ENCODE measurements at places on chromosomes 3 and 15. TPM values are rescaled to one million over a fixed set of nuclear protein-coding genes. Genes with fewer than 3 reads are reported as not detected.

Gene LINGO1
- total RNA-seq, result 14.2 TPM

Gene TNFAIP8L3
- total RNA-seq, result 6.3 TPM

Gene NAALADL2
- 62.6 TPM for total RNA-seq

Gene STX19
- 9.4 TPM for total RNA-seq

Gene GOLGA8S
- 4.6 TPM for total RNA-seq

Gene POPDC2
- 9.4 TPM for total RNA-seq

DNA sequence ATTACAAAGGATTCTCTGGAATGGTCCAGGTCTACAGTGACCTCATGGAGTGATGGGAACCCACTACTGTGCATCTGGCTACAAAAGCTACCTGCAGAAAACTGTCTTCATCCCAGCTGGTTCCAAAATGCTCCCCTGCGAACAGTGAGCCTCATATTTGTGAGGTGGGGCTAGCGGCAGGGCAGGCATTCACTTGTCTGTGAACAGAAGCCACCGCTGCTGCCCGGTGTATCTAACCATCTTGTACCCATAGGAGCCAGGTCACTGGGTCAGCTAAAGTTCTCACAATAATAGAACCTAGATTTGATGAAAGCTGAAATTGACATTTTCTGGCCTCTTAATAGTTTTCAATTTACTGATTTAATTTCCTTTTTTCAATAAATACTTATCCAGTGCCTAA is 150.7 kb downstream of the KLF13 start:
- no peak for DNase-seq

GRCh38 chr15:57356636-57357035 is 19.7 kb upstream of the CGNL1 start:
- DNase-seq, result peak; percentile 50

GRCh38 chr3:171058873-171059603 is 32.5 kb upstream of the SLC2A2 start:
- DNase-seq, result no peak

DNA sequence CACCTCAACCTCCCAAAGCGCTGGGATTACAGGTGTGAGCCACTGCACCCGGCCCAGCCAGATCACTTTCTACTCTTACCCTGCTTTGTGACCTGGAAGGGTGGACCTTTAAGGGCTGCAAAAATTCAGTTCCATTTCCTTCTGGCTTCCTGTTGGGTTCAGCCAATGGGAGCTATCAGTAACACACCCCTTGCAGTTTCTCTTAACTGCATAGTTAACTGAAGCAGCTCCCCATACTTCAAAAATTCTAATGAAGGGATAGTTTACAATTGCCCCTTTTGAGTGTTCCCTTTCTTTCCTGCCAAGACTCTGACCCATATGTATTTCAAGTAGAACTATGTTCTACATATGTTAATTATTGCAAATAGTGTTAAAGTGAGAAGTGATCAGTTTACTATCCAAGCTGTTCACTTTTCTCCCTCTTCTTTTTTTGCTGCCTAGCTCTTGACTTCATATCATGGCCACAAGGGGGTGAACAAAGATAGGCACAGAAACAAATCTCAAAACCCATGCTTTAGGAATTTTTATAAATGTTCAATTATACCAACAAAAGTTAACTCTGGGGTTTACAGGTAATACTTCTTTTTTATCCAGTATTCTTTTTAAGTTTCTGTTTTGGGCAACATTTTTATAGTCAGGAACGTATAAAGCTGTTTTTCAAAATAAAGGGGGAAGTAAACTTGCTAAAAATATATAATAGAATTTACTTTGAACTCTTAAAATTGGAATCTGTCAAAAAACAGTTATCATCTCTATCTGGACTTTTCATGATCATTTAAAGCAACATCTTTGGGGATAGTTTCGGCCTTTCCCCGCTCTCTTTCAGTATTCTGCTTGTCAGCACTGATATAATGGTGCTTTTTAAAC is 8.1 kb downstream of the PGBD4 start:
- peak; percentile 47 for DNase-seq

- DNase-seq, result no peak
Measured at GRCh38 chr3:108190346-108190745, 31.9 kb downstream of the IFT57 start.

DNA sequence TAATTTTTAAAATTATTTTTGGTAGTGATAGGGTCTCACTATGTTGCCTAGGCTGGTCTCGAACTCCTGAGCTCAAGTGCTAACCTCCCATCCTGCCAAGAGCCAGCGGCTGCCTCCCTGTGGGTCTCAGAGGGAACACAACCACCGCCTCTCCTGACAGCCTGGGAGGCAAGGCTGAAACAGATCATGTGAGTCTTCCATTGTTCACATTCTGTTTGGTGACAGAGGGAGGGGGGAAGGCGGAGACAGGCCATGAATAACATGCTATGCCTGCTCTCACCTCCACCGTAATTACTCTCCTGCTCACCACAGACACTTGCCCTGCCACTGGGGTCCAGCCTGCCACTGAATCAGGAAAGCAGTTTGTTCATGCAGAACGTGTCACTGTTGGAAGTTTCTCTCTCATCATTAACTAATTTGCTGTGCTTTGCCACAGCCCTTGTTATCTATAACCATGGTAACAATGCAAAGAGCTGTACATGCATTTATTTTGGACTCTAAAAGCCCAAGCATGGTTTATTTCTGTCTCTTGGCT is 78.4 kb upstream of the RASGRF1 start:
- peak; percentile 34 for DNase-seq

DNA sequence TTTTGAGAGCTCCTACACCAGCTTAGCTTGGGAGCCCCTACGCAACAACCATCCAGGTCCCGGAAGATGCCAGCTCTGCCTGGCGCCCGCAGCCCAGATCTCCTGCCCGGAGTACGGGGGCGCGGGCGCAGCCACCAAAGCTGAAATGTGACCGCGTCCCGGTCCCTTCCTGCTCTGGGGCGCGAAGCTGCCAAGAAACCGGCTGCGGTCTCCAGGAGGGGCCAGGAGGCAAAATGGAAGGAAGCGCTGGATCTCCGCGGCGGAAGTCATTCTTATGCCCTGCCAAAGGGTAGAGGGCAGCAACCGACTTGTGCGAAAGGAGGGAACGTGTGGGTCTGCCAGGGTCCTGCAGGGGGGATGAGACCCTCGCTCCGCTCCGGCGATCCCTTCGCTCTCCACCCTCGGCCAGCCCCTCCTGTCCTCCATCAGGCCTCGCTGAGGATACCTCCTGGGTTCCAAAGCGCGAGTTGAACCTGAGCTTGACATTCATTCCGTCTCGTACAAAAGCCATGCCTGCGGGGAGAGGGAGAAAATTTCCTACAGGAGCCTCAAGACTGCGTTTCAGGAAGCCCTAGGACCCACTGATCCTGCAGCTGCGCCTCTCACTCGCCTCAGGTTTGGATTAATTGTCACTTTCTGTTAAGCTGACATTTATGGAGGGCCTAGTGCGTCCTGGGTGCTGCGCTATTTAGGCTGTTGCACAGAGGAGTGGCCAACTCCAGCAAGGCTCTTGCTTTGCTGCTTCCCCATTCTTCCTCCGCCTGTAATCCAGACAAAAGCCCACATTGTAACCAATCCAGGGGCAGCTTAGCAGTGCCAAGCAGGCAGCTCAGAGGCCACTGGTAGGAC is 98.3 kb upstream of the VGLL3 start:
- DNase-seq, result peak; percentile 90

DNA sequence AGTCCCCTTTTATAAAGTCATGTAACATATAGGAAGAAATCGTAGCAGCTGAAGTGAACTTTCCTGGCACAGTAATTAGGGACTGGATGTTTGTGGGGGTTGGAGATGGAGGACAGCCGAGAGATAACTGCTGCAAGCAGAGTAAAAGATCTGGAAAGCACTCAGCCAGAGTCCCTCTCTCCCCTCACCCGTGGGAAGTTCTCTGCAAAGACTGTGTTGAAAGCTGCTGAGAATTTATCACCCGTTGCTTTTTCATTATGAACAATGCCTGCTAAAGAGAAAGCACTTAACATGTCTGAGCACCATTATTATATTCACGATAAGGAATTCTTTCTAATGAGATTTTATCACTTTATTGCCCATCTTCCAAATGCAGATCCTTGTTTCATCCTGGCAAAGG is 248.8 kb downstream of the SHOX2 start:
- no peak for DNase-seq

GRCh38 chr3:45640724-45641361 is 46.3 kb downstream of the LIMD1 start:
- peak; percentile 55 for DNase-seq

GRCh38 chr3:126463521-126463920 is 12.2 kb downstream of the ZXDC start:
- no peak for DNase-seq

GRCh38 chr3:131747466-131747865 is 244.7 kb upstream of the MRPL3 start:
- DNase-seq, result no peak

DNA sequence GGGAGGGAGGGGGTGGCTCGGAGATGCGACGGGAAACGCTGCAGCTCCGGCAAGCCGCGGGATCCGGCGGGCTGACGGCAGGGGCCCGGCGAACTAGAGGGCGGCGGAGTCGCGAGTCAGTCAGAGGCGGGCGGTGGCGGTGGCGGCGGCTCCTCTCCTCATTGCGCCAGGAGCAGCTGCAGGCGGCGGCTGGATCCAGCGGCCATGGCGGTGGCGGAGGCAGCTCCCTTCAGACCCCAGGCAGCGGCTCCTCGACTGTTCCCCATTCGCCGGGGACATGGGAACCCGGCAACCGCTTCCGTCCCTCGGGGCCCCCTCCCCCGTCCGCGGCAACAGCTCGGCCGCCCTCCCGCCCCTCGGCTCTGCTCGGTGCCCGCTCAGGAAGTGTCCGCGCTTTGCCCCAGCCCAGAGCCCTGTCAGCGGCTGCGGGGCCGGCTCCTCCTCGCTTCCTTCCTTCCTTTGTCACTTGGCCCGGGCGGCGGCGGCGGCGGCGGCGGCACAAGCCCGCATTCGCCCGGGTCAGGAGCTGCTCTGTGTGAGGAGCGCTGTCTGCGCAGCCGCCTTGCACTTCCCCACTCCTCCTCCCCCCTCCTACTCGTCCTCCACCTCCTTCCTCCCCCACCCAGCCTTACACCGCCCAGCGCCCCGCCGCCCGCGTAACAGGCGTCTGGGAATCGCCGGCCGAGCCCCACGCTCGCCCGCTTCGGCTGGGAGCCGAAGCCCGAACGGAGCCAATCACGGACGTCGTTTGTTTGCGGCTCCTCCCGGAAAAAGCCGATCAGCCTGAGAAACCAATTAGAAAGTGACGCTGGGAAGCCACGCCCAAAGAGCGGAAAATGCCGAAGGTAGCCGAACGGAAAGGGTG is at the start of gene GSK3B:
GSK3B (minus strand) TSS at position 537 of the 865 bp plus-strand sequence. CDS start 1,013 bp downstream, outside the sequence.
- DNase-seq, result peak; percentile 85

GRCh38 chr3:174815750-174816149 is 43.4 kb upstream of the NAALADL2 start:
- no peak for DNase-seq

DNA sequence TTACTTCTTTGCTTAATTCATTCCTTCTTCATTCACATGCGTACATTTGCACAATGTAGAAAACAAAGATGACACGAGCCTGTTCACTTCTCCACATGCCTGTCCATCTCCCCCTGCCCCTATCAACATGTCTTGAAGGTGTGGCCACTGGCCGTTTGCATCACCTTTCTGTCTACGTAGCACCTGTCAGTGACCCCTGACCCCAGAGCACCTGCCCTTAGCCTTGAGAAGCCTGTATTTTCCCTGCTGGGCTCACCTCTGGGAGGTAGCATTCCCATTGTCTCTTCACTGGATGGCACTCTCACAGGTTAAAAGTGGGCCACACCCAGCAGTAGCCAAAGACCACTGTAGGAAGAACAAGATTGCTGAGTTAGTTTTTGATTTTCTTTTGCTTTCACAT is 234.1 kb downstream of the THSD4 start:
- no peak for DNase-seq

- no peak for DNase-seq
Measured at GRCh38 chr3:45566951-45567411, 27.6 kb upstream of the LIMD1 start.

GRCh38 chr3:32296251-32297204 is 58.0 kb downstream of the CMTM8 start:
- peak; percentile 56 for DNase-seq

DNA sequence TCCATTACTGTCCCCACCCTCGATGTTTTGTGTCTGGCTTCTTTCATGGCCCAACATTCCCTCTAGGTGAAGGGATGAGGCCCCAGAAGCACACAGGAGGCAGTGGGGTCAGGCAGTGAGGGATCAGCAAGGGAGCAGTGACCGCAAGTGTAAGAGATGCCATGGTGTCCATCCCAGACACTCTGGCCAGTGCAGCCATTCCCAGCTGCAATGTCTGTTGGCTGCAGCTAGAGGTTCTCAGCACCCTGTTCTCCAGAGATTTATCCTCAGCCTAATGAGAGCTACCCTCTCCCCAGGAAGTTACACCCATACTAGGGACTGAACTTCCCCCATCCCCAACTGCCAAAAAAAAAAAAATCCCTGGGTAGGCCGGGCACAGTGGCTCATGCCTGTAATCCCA is 40.2 kb downstream of the TRANK1 start:
- DNase-seq, result no peak

DNA sequence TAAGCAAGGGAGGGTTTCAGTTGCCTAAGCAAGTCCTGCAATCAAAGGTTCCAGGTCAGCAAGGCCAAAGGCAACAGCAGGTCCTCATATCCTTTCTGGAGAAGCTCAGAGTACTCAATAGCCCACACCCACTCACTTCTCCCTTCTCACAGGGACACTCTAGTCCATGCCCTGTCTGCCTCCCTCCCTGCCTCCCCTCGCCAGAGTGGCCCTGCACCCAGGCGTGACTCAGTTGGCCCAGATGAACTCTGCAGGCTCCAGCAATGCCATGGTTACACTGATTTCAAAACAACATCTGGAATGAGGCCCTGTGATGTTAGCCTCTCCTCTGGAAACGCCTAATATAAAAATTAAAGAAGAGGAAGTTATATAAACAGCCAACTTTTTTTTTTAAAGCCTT is 32.9 kb downstream of the IL16 start:
- DNase-seq, result no peak

DNA sequence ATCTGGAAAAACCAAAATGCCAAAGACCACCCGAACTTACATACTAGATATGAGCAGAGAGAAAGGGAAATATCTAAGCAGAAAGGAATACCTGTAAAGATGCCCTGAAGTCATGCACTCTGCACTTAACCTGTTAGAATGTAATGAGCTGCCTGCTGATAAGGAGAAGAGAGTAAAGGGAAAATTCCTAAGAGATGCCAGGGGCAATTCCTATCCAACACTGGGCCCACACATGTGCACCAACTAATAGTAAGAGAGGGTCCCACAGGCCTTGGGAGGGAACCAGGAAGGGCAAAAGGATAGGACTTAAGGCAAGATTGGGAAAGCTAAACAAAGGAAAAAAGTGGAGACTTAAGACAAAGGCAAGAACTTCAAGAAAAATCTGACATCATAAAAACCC is 189.5 kb downstream of the NSUN3 start:
- DNase-seq, result no peak

DNA sequence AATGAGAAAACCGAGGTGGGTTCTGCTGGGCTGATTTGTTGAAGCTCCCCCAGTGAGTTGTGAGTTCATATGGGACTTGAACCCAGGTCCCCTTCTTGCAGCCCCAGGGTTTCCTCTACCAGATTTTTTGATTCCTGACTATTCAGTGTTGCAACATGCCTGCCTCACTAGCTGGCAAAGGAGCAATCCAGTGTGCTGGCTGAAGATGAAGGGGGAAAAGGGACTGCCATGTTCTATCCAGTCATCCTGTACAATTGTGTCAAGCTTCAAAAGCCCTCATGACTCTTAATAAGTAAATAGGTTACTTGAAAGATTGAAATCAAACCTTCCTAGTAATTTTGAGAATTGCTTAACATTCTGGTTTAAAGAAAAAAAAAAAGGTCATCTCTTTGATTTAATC is 211.5 kb upstream of the TP63 start:
- no peak for DNase-seq

GRCh38 chr3:138692152-138692551 is 83.6 kb downstream of the FAIM start:
- no peak for DNase-seq

- no peak for DNase-seq
Measured at GRCh38 chr15:85474700-85475316, 94.4 kb downstream of the AKAP13 start.
